B cell (primary cell): ENCODE measurements at places on chromosomes 13 and 19.
A peak's percentile ranks its signal among the peaks of the same experiment; 100 is the strongest.

DNA sequence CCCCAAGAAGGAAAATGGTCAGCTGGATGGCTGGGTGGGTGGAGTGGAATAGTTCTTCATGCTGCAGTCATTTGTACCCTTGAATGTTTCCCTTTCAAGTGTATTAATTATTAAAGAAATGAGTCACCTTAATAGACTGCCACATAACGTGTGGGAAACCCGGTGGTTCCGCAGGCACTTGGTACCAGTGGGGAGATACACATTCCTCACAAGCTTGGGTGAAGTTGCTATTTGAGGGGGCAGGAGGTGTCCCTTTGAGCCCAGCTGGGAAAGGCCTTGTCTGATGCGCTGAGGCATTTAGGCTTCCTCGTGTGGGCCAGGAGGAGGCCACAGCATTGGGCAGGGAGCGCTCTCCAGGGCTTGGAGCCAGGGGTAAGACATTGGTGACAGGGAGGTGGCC lies 57.7 kb downstream of the ATP8A2 start:
- DNase-seq = no peak

DNA sequence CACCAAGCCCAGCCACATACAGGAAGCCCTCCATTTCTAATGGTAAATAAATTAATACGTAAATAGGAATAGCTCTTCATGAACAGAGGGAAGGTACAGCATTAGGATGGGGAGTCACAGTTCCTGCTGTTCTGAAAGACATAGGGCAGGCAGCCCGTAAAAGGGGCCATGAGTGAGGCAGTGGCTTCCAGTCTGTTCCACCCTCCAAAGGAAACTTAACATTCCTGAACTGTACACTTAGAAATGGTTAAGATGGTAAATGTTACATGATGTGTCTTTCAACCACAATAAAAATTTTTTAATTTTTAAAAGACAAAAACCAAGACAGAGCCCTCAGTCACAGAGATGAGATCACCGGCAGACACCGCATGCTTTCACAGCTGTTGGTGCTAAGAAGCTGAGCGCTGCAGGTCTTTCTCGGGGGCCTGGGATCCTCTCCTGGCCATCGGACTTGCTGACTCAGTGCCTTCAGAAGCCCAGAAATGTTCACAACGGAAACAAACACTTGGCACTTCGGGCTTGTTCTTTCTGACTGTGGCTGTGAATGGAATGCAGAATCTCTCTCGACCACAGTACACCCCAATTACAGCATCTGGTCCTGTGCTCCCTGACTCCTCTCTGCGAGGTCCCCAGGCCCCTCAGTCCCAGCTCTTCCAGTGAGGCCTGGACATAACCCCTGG lies 36.4 kb downstream of the EPS15L1 start:
- no peak for DNase-seq

- DNase-seq = no peak
These were observed 90.2 kb downstream of the KCTD12 start for GRCh38 chr13:76795701-76796695.

DNA sequence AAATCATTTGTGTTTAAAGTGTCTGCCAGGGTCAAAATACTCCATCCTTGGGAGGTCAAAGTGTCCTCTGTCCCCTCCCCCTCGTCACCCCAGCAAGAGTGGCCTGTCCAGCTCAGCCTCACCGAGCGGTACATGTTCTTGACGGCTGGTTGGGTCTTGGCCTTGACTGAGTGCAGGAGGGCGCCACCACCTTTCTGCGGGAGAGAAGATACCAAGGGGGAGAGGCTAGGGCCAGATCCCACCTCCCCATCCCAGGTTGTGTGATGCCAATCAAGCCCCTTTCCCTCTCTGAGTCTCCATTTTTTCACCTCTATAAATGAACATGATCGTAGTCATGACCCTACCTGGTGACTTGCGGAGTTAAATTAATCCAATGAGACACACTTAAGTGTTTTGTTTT lies 6.1 kb downstream of the CRB3 start:
- DNase-seq = no peak

GRCh38 chr19:1451916-1452801 lies 2.2 kb downstream of the APC2 start:
- DNase-seq = no peak

GRCh38 chr13:30932481-30933353 lies at the start of gene TEX26:
Gene TEX26 (plus strand): TSS chr13:30932656. CDS start chr13:30932716, 60 bp downstream.
- no peak for DNase-seq

DNA sequence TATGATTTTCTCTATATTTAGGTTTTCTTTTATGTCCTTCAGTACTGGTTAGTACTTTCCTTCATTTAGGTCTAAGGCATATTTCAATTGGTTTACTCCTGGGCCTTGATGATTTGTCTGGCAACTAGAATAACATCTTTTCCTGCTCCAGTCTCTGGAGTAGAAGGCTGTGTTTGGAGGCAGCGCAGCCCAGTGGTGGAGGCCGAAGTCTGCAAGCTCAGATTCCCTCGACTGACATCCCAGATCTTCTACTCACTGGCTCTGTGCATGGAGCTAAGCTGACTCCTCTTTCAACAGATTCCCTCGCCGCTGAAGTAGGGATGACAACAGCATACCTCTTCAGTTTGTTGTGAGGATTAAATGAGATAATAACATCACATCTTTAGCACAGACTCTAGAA lies 141.0 kb downstream of the RAP2A start:
- DNase-seq = no peak

GRCh38 chr13:20118268-20119140 lies 42.3 kb downstream of the GJA3 start:
- DNase-seq = peak; percentile 39

DNA sequence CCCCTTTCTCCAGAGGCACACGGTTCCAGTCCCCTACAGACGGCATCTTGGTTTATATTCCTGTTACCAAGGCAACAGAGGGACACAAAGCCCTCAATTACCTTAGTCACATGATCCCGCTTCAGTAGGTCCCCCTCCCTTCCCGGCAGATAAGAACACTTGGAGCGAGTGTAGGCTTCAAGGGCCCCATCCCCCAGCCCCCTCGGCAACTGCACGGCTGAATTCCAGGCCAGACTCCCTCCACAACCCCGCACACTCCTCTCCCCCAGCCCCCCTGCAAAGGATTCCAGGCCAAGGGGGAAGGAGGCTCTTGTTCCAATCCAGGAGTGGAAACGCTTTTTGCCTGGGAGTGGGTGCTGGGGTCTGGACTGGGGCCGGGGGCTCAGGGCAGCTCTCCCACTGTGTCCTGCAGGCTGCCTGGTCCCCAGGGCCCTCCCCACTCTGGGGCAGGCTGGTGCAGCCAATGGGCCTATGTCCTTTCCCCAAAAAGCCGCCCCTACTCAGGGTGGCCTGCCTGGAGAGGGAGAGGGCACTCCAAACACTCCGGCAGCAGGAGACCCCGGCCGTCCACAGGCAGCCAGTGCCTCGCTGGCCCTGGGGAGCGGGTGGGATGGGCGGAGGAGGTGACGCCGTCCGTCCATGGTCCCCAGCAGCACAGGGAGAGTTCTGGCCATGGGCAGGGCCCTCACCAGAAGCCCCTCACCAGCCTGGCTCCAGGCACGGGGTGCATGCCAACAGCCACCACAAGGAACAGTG lies 62.6 kb downstream of the MLLT1 start:
- DNase-seq = no peak

DNA sequence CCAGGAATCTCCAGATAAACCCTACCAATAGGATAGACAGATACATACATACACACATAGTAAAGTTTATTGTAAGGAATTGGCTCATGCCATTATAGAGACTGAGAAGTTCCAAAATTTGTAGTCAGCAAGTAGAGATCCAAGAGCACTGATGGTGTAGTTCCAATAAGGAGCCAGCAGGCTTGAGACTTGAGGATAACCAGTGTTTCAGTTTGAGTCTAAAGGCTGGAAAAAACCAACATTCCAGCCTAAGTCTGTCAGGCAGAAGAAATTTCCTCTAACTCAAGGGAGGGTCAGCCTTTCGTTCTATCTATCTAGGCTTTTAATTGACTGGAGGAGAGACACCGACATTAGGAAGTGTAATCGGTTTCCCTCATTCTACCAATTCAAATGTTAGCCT lies 110.2 kb upstream of the TSHZ3 start:
- no peak for DNase-seq

DNA sequence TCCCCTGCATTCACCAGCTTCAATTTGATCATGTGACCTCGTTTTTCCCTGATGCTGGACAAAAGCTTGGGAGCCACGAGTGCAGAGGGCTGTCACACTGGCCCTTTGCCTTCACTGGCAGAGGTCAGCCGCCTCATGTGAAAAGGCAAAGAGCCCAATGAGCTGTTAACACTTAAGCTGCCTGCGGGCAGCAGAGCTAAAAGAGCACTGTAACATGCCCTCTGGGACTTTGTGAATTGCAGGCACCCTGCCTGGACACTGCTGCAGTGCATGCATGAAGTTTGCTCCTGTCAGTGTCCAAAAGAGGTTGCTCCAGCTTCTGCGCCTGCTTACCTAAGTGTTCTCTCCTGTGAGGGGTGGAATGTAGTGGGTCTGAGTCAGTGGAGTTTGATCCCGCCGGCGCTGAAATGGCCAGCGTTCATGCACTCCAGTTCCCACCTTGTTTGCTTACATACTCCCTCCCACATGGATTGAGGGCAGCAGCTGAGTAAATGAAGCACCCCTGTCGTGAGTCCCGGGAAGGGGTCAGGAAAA lies 193.7 kb downstream of the RFC3 start:
- DNase-seq = no peak

DNA sequence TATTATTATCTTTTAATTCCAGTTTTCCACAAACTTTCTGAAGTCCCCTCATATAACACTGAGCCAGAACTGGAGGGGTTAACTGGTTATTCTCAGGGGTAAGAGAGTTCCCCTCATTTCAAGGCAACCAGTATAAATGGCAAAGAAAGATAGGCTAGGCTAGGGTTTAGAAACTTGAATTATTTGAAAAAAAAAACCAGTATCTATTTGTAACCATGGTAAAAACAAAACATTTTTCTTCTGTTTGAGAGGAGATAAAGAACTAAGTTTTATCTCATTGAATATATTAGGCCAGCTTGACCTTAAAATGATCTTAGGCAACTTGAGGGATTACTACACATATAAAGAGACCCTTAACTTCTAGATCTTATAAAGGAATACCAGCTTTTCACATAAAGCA lies 19.6 kb downstream of the SUPT20H start:
- DNase-seq = no peak

- DNase-seq = no peak
These were observed 52.4 kb upstream of the C1QTNF9B start for GRCh38 chr13:23949736-23950135.

- DNase-seq = peak; percentile 79
These were observed 5.5 kb upstream of the IFI30 start for GRCh38 chr19:18167975-18168645.

DNA sequence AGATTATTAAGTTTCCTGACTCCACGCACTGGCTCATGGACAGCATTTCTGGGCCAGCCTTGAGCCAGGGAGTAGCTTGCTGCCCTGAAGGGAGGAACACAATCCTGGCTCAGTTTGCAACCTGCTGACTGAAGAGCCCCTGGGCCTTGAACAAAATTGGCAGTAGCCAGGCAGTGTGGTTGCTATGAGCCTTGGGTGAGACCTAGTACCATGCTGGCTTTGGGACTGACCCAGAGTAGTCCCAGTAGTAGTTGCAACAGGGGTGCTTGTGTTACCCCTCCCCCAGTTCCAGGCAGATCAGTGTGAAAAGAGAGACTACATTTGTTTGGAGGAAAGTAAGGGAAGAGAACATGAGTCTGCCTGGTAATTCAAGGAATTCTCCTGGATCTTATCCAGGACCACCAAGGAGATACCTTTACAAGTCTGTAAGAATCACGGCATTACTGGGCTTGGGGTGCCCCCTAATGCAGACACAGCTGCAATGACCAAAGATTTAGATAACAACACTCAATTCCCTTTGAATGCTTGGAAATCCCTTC lies 22.0 kb downstream of the ITGBL1 start:
- DNase-seq = no peak

GRCh38 chr13:71577127-71577526 lies 289.9 kb downstream of the DACH1 start:
- no peak for DNase-seq
